ENCODE measurements at places on chromosomes 1 and 21.

DNA sequence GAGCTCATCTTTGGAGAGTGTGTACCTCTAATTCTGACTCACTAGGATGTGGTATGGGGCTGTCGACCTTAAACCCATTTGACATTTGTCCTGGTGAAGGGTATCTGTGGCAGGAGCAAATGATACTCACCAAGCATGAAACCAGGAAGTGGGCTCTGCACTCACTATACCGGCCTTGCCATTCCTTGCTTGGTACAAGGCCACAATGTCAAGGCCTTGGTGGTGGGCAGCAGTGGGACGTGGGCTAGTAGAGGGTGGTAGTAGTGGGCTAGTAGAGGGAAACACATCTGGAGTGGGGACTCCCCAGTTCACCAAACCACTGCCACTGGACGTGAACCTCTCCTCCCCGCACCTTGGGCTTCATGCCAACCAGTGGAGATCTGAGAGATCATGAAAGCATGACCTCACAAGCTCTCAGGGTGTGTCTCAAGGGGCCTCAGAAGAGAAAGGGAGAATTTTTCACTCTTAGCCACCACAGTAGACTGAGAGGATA lies 11.5 kb downstream of the TNFSF4 start:
- DNase-seq, result no peak

- no peak for DNase-seq
Observed at GRCh38 chr1:50968821-50969610, 1.0 kb upstream of the CDKN2C start.

DNA sequence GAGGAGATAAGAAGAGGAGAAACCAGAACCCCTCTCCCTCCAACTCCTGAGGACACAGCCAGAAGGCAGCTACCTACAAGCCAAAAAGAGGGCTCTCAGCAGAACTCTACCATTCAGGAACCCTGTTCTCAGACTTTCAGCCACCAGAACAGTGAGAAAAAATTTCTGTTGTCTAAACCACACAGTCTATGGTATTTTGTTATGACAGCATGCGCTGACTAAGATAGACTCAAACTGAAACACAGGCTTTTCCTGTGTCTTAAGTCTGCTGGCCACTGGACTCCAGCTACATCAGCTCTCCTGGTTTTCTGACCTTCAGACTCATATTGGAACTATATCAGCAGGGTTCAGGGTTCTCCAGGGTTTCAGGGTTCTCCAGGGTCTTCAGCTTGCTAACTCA lies 126.5 kb upstream of the TNFSF4 start:
- DNase-seq, result no peak

DNA sequence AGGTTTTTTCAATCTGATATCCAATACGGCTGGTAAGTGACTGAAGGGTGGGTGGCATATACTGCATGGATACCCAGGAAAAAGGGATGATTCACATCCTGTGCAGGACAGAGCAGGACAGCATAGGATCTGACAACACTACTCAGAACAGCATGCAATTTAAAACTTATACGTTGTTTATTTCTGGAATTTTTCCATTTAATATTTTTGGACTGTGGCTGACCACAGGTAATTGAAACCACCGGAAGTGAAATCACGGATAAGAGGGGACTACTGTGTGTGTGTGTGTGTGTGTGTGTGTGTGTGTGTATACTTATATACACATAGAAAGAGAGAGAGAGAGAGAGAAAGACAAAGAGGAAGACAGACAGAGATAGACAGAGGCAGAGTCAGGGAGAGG lies 23.0 kb downstream of the ERICH3 start:
- DNase-seq, result no peak

DNA sequence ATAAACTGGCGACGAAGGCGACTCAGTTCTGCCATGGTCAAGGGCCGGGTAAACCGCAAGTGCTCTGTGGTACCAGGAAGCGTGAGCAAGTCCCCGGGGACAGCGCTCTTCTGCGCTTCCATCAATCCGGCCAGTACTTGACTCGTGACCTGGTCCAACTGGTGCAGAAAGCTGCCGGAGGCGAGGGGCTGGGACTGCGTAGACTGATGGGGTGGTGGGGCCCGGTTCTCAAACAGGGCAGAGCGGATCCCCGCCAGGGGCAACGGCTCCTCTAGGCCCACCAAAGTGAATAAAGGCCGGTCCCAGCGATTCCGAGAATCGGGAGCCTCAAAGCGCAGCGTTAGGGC lies 852 bp downstream of the KTI12 start:
- DNase-seq, result peak; percentile 4

GRCh38 chr21:28822486-28823335 lies 170.0 kb downstream of the LTN1 start:
- no peak for DNase-seq

GRCh38 chr1:2555634-2556276 lies 416 bp upstream of the TNFRSF14 start:
- DNase-seq, result no peak

GRCh38 chr1:174788981-174789380 lies 210.8 kb upstream of the CACYBP start:
- no peak for DNase-seq

DNA sequence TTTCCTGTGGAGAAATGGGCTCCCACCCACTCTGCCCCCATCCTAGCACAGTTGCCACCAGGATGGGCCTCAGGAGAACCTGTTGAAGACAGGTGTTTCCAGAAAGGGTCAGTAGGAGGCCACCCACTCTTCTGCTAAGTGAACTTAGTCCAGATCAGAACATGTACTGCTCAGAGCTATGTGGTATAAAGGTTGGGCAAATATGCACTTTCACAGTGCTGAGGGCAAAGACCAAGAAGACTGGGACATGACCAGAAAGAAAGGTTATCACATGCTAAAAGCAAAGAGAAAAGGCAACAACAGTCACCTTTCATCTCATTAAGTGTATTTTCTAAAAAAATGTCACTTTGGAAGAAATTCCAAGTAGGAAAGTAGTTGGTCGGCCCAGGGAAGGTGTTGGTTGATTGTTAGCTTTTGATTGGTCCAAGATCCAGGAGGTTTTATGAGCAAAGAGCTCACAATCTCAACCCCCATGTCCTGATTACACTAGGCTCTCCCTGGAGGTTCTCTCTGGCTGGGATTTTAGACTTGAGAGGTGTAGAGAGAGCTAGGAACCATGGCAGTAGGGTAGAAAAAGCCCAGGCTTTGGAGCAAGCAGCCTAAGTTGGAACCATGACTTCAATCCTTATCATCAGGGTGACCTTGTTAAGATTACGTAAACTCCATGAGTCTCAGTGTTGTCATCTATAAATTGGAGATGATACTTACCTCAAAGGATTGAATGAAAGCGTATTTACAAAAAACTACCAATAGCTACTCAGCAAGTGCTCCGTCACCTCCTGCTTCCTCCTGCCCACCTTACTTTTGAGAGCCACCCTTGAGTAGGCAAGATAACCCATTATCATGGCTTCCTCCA lies 102.6 kb downstream of the GLUL start:
- DNase-seq, result no peak

- no peak for DNase-seq
Observed at GRCh38 chr1:235588916-235589515, 60.6 kb downstream of the GNG4 start.

DNA sequence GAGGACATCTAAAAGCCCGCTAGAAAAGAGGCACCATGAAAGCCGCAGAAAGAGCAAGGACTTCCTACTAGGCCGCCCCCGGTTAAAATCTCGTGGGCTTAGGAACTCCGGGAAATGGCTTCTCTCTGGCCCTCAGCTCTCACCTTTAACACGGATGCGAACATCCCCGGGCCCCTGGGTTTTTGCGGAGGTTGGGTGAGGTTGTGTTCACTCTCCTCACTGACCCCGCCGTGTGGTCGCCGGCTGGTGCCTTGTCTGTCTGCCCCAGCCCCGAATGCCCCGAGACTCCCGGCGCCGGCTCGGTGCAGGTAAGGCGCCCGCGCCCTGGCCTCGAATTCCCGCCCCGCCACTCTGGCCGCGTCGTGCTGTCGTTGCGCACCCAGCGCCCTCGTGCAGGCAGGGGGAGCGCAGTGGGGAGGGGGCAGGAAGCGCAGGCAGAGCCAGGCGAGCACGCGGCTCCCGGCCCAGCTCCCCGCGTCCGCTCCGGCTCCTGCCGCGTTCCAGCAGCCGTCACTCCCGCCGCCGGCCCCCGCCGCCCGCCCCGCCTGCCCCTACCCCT lies at the start of gene SHISAL2A:
TSS of gene SHISAL2A (plus strand) at position 437 of the 559 bp plus-strand sequence. CDS start 326 bp downstream, outside the sequence.
- peak; percentile 4 for DNase-seq

DNA sequence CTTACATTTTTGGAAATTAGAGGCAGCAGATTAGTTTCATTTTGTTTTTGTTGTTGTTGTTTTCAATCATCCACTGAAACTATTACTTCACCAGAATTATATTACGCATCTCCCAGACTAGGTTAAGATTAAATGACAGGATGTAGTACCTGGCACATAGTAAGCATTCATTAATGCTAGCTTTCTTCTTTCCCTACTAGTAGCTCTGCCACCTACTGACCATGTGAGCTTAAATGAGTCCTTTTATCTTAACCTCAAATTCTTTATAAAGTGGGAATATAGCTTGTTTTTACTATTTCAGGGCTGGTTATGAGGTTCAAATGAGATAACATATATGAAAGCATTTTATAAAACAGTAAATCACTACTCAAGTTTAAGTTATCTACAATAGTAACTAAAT lies 10.2 kb upstream of the ASPM start:
- no peak for DNase-seq

DNA sequence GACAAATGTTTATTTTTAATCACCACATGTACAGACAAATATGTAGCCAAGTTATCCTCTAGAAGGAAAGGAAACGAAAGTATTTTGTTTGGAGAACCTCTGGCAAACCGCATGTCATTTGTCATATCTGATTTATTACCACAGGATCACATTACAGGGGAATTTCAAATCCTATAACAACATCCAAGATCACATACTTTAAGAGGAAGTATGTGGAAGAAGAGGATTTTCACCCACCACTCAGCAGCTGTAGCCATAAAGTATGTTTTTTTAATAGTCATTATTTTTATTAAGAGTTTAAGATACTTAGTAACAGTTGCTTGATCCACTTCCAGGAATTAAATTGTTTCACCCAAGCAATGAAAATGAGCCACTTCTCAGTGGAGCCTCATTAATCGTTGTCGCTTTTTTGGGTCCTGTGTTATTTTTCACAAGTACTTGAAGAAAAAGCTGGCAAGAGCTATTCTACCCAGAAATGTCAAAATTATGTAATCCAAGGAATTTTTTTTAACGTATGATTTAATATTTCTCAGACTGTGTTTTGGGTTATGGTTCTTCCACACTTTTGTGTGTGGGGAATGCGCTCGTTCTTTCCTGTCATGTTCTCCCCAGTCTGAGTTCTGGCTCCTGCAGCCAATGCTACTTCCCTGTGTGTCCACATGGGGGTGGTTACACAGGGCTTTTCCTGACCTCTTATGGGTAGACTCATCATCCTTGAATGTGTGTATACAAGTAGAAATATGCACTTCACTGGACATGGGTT lies 6.9 kb downstream of the SERTAD4 start:
- no peak for DNase-seq

GRCh38 chr1:84301004-84301784 lies at the start of gene SAMD13:
SAMD13 (plus strand) TSS chr1:84301708; CDS start chr1:84303235, 1,527 bp downstream.
- peak; percentile 74 for DNase-seq

GRCh38 chr1:182761396-182762395 lies 27.9 kb upstream of the NPL start:
- DNase-seq, result no peak
